Smooth muscle cell of the brain vasculature (primary cell): ENCODE measurements at places on chromosomes 2 and 18.

GRCh38 chr2:219207884-219208740, 1.5 kb downstream of the ZFAND2B start:
- no peak for DNase-seq

DNA sequence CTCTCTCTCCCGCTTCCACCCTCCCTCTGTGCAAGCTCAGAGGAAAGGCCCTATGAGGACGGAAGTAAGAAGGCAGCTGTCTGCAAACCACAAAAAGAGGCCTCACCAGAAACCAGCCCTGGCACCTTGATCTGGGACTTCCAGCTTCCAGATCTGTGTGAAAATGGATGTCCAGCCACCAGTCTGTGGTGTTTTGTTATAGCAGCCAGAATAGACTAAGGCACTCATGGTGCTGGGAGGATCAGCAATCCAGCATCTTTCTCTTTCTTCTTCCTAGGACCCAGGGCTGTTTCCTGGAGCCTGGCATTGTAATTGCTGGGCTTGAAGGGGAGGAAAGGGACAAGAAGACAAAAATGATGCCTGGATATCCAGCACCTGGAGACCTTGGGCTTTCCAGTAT, 122.5 kb downstream of the SOCS6 start:
- no peak for DNase-seq

- no peak for DNase-seq
These were observed 42.4 kb downstream of the CACNB4 start for GRCh38 chr2:152056418-152056817.

DNA sequence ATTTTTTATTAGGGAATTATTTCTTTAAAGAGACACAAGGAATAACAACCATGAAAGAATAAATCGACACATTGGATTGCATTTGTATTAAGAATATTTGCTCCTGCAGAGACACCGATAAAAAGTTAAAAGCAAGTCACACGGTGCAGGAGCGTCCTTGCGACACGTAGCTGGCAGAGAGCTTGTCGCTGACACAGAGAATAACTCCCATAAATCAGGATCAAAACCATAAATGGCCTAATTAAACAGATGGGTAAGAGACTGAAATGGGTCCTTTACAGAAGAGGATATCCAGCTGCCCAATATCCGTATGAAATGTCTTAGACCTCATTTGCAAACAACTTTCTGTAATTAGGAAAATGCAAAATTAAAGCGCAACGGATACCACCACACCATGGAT, 126.1 kb upstream of the SNTG2 start:
- DNase-seq, result no peak

DNA sequence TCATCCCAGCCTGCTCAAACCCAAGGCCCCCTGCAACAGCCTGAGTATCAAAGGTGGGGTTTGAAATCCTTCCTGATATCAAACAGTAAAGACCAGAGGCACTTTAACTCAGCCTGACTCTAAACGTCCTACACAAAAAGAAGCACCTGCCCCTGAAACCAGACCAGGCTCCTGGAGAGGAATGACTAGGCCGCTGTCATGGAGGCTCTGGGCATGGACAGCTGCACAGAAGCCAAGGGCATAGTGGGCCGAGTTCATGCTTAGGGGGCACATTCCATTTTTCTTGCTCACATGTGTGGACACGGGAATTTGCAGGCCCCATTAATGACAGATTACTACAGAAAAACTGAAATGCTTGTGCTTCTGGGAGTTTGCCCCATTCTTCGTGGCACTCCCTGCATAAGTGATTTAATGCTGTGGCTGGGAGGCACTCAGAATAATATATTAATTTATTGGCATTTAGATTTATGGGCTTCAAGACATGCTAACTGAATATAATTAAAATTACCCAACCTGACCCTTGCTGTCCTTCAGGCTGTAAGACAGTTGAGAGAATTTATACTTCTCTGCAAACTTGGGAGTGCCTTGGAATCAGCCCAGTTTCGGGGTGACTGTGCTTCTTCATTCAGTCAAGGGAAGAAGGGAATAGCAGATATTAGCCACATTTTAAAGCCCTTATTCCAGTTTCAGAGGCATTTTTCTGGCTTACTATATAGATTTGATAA, 105.5 kb downstream of the GYPC start:
- no peak for DNase-seq

- DNase-seq, result no peak
These were observed 120.8 kb upstream of the STK17B start for GRCh38 chr2:196291873-196292800.

DNA sequence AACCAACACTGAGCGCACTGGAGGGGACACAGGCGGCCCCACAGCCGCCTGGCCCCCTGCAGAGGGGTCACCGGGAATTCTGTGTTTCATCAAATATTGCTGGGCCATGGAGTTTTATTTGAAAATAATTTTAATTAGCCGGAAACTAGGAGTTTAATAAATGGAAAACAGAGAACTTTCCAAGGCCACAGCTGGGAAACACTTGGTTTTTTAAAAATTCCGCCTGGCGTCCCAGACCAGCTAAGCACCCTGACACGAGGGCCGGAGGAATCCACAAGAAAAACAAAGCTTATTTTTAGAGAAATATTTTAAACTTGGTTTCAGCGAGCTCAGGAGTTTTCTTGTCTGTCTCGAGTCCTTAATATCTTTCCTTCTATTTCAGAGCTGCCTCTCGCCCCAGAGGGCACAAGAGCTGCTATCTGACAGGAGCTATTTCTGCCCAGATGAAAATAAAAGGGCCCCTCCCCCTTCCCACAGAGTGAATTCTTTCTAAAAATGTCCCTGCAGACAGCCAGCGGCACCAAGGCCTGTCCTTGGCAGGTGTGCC, 8.2 kb downstream of the ZFP36L2 start:
- DNase-seq, result no peak

- DNase-seq, result no peak
These were observed 10.6 kb downstream of the MFSD6 start for GRCh38 chr2:190418727-190419126.

DNA sequence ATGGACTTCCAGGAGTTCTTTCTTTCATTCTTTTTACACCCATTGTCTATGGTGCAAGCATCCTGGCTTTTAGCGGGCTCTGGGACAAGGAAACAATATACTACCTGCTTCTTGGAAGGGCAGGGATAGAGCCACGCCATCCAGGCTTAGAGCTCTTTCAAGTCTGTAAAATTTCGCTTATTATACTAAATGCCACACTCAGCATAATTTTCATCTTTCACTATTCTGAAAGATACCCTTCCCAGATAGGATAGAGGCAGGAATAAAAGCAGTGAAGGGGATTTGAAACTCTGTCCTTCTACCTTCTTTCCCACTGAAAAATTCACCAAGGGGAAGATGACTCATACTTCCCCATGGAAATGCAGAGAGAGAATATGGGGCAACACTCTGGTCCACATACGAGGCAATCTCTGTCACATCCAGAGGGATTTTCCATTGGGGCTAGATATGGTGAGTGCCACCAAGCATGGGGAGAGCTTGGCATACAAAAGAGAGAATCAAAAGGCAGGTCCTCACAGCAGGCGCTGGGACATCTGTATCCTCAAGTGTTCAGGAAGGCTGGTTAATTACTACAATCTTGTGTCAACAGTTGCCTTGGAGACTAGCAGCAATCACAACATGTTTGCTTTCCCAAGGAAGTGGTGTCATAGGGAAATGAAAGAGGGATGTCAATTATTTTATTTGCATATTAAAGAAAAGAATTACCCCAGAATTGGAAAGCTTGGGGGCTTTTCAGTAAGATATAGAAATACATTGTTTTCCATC, 127.6 kb downstream of the TDRD15 start:
- no peak for DNase-seq

GRCh38 chr2:192500550-192501200, 305.9 kb upstream of the TMEFF2 start:
- no peak for DNase-seq

DNA sequence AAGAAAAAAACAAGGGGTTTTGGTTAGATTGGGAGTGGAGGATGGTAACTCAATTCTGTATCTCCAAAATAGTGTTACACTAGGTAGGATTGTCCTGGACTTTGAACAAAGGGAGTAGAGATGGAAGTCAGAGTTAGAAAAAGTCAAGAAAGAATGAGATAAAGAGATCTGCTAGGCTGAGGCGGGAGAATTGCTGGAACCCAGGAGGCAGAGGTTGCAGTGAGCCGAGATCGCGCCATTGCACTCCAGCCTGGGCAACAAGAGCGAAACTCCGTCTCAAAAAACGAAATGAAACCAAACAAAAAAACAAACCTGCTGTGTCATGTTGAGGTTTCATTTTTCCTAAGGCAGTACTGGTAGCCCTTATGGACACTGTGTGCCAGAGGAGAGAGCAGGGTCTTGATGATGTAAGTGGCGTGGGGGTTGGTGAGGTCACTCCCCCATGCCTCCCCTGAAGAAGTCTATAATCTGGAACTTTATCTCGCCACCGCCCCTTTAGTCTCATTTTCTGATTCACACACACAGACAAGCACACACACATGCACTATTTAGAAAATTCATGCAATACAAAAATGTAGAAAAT, 10.5 kb downstream of the DRC1 start:
- no peak for DNase-seq

- no peak for DNase-seq
These were observed 10.6 kb upstream of the C2orf74 start for GRCh38 chr2:61151436-61151835.

GRCh38 chr2:45014016-45014702, 4.9 kb upstream of the SIX2 start:
- DNase-seq, result peak; percentile 40

GRCh38 chr2:200345975-200346374, 39.5 kb downstream of the SPATS2L start:
- no peak for DNase-seq

DNA sequence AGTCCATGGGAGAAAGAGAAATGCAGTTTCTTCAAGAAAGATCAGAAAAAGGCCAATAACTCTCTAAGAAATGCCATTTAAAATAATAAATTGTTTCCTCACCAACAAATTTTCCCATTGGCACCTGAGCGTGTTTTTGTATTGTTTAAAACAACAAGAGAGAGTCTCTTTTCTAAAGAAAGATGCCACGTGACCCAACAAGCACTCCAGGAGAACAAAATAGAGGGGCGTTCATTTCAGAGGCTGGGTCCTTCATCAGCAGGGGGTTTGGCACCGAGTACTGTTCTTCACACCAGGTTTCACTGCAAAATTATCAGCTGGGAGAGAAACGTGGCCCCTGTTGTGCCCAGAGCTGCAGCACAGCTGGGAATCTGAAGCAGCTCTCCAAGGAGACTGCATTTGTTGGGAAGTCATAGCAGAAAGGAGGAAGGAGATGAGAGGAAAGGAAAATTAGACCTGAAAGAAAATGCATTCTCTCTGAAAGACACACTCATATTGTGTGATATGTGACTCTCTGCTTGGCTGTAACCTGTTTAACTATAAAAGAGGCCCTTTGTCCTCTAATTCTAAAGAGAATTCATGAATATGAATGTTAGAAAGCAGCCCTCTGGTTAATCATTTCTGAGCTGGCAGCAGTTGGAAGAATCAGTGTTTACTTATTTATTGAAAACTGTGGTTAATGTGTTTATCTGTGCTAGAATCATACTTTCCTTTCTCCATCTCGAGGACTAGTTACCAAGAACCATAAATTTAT, 205.3 kb upstream of the CDH20 start:
- DNase-seq, result no peak
